ENCODE measurements at places on chromosomes 5 and 9.

DNA sequence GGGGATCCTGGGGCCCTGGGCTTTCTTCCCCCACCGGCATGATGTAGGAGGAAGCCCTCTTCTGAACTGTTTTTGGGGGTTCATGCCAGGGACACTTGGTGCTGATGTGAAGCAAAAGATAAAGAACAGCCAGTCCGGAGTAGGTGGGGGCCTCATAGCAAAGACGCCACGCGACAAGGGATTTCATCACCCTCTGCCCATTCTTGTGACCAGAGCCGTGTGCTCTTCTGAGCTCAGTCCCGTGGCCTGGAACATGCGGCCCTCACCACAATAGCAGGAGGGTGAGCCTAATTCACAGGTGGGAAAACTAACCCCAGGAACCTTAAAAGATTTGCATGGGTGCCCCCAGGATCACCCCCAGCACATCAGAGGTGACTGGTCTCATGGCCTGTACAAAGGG is 225.9 kb downstream of the HSPA4 start:
- DNase-seq = no peak

DNA sequence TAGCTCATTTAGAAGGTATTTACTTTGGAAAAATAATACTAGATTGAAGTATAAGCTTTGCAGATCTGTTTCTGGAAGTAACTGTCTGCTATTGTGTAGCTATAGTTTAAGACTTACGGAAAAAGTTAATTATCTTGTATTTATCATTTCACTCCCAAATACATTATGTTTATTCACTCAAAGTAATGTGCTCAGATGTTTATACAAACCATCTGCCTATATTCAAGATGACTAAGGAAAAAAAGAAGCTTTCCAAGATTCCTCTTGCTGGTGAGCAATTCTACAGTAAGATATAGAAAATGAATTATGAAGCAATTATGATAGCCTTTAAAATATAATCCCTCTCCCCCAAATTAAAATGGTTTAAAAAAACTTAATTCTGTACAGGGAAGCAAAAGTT is 137.9 kb downstream of the KIAA0825 start:
- no peak for DNase-seq

DNA sequence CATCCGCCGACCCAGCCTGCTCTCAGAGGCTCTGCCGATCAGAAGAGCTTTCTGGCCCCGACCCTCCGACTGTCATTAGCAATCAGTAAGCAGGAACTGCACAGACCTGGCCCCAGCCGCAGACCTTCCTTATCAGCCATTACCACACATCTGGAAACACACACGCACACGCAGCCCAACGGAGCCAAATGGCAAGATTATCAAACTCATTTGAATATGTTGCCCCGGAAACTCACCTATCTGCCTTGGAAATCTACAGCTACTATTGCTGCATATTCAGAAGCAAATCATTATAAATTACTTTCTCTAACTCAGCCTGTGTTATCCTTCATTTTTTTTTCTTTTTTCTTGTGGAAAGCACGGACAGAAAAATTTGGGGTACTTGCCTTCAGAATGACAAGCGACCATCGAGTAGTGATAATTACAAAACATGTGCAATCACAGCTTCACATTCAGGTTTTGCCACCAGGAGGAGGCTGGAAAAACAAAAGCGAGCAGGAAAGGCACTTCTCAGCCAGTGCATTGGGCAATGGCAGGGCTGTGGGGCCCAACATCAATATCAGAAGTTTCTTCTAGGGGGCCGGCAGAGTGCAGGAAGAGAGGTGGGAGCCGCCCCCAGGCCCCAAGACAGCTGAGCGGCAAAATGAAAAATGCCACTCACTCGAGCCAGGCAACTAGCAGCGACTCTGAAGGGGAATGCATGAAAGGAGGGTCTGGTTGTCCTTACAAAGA is 122.3 kb downstream of the VAV2 start:
- DNase-seq = no peak

DNA sequence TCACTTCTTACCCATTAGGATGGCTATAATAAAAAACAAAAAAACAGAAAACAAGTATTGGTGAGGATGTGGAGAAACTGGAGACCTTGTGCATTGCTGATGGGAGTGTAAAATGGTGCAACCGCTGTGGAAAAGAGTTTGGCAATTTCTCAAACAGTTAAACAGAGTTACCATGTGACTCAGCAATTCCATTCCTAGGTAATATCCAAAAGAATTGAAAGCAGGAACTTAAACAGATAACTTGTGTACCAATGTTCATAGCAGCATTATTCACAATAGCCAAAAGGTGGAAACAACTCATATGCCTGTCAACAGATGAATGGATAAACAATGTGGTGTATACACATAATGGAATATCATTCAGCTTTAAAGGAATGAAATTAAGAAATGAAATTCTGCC is 28.9 kb downstream of the DCP2 start:
- DNase-seq = no peak
